ENCODE measurements at places on chromosomes 11 and 22.

- DNase-seq, result no peak
Observed at GRCh38 chr11:19087658-19088057, 27.1 kb upstream of the MRGPRX2 start.

DNA sequence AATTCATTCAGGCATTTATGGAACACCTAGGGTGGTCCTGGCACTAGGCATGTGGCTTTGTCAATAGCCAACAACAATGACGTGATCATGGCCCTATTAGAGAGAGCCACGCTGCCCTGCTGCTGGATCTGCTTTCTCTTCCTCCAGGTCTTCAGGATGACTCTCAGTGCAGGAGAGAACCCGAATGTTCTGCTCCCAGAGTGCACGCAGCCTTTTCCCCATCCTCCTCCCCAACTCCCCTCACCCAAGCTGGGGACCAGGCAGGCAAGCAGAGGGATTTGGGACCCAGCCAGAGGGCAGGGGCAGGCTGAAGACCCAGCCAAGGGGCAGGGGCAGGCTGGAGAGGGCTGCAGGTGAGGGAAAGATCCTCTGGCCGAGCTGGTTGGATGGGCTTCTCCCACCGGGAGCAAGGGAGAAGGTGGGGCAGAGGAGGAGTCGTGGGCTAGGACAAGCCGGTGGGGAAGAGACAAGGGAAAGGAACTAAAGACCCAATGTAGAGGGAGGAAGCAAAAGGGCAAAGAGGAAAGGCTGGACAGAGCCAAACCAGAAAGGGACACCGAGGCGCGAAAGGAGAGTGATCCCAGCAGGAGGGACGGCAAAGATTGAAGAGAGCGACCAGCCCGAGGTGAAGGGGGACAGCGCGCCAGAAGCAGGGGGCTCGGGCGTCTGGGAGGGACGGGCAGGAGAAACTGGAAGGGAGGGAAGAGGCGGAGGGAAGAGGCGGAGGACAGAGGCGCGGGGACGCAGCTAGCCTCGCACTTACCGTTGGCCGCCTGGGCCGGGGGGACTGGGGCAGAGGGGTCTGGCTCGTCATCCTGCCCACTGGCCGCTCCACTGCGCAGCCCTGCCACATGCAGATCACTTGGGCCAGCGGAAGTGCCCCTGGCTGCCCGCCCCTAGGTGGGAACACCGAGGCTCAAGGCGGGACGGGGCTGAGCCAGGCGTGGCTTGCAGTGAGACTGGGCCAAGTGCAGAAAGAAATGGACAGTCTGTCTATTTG is at the start of gene KCTD14:
KCTD14 (minus strand) TSS at position 880 of the 1,000 bp plus-strand sequence; CDS start at position 853, 27 bp downstream.
- DNase-seq, result no peak

GRCh38 chr11:2631161-2631560 is 68.6 kb downstream of the KCNQ1OT1 start:
- no peak for DNase-seq

DNA sequence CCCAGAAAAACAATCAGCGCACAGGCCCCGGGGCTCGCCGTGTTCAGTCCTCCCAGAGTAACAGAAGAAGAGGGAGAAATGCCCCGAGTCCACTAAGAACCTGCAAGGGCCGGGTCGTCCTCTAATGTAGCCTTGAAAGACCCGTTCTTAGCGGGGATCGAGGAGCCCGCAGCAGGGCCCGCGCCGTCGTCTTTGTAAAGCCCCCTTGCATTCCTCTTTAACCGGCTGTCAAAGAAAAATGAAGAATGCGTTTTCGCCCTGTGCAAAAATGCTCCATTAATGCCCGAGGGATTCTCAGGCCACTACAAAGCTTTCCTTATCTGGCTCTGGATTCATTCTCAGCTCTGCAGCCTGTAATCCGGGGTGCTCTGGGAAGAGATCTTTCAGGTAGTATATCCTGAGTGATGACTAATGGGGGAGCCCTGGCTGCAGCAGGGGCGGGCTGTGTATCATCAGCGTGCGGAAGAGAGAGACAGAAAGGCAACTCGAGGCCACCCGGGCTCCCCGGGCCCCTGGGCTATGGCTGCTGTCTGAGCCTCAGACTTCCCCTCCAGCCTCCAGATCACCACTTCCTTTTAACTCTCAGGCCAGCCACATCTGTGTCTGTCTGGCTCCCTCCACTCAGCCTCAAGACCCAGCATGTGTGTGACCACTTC is 78.2 kb downstream of the FBLN1 start:
- no peak for DNase-seq

GRCh38 chr11:15145615-15146014 is 30.9 kb downstream of the INSC start:
- DNase-seq, result no peak

- no peak for DNase-seq
Observed at GRCh38 chr11:11420899-11421285, 67.8 kb upstream of the CSNK2A3 start.

GRCh38 chr11:45373506-45374035 is 87.4 kb upstream of the SYT13 start:
- DNase-seq, result no peak

DNA sequence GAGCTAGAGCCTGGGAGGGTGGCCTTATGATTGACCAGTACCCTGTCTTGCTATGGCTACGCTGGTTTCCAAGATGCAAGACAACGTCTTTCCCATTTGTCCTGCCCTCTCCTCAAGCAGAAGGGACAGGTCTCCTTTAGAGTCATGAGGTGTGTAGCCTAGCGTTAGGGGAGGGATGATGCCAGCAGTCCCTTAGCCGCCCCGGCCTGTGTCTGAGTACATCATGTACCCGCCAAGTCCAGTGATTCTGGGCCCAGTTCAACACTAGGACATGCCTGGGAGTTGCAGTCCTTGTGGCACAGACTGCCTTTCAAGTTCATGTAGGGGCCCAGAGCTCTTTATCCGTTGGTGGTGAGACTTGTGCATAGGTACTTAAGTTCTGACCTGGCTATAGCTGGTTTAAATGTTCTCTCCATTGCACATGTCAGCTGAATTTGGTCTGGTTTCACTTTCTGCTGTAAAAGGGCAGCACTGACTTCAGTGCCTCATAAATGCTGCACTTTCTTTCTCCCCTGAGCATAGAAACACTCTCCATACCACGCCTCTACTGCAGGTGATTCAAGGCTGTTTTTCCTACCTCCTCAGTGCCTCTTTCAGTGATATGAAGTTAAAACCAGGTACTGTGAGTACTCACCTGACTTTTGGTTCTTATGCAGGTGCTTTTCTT is 151.1 kb downstream of the METTL15 start:
- DNase-seq, result no peak

GRCh38 chr11:56197367-56197766 is 20.9 kb downstream of the OR5J2 start:
- no peak for DNase-seq

DNA sequence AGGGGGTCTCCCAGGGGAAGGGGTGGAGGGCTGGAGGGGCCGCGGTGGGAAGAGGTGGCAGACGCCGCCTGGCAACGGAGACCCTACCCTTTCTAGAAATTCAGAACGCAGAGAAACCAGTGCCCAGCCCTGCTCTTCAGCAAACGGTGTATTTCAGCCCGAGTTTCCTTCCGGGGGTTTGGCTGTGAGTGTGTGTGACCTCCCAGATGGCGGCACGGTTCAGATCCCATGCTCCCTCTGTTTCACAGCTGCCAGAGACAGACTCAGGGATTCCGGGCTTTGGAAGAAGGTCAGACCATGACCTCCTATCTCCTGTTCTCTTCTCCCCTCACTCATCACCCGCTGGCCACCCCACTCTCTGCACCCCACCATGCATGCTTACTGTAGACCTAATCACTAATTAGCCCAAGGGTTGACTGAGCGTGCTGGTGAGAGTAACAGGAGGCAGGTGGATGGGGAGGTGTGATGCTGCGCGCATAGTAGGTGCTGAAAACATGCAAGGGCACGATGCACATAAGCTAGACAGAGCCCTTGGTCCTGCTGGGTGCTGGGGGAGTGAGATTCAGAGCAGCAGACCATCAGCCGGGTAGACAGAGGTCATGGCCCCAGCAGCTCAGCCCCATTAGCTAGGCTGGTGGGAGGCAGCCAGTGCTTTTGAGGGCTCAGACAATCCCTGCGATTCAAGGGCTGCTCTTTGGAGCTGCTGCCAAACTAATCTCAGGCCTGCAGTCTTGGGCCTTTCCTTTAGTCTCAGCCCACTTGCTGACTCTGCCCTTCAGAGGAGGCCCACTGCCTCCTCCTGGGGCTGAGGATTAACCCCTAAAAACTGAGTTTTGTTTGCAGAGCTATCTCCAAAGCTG is 256.5 kb upstream of the CADM1 start:
- no peak for DNase-seq

- no peak for DNase-seq
Observed at GRCh38 chr11:67045314-67045713, 11.3 kb upstream of the RHOD start.

DNA sequence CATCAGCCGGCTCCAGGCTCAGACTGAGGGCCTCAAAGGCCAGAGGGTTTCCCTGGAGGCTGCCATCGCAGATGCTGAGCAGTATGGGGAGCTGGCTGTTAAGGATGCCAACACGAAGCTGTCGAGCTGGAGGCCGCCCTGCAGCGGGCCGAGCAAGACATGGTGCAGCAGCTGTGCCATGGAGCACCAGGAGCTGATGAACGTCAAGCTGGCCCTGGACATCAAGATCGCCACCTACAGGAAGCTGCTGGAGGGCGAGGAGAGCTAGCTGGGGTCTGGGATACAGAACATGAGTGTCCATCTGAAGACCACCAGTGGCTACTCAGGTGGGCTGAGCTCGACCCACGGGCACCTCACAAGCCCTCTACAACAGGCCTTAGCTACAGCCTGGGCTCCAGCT is 4.0 kb upstream of the SCUBE2 start:
- DNase-seq, result no peak

DNA sequence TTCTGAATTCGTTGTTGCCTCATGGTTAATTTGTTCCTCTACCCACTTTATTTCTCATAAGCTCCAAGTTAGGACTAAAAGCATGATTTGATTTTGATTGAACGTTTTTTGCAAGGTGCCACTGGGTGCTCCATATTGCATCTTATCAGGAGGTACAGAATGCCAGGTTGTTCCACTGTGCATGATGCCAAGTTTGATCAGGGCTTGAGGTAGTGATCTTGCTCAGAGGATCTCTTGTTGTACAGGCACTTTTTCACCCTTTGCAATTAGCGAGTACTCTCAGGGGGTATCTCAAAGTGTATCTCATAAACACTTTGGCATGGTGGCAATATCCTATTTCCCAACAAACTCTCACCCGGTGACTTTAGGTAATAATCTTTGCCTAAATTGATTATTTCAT is 4.0 kb downstream of the GRAP2 start:
- DNase-seq, result no peak

DNA sequence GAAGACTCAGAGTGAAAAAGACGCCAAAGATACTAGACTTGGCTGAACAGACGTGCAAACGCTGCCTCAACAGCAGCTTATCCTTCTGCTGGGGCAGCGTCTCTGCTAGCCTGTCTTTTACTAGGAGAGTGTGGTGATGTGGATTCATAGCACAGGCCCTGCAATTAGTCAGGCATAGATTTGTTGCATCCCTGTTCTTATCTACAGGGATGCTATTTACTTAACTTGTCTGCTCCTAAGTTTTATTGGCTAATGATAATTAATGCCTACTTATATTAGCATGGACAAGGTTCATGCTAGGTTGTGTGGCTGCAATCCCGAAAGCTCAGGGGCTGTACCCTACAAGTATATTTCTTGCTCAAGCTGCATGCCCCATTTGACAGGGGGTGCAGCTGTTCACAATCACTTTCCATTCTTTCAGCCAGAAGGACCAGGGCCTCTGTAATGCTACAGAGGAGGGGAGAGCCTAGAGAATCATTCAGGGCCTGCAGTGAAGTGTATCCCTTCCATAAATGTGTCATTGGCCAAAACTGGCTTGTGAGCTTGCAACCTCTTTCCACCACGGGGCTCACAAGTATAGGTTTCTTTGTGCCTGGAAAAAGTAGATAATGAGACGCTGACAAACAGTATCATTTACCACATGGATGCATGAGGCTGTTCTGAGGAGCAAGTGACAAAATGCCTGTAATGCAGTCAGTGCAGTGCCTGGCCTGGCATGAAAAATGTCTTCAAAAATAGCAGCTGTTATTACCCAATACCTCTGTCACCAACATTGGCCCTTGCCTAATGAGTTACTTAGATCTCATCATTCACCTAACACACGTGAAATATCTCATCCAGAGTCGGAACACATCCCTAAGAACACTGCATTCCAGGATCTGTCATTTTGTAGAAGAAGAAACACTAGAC is 685.8 kb upstream of the API5 start:
- DNase-seq, result no peak

- no peak for DNase-seq
Observed at GRCh38 chr11:98358551-98358950, 662.2 kb upstream of the CNTN5 start.

DNA sequence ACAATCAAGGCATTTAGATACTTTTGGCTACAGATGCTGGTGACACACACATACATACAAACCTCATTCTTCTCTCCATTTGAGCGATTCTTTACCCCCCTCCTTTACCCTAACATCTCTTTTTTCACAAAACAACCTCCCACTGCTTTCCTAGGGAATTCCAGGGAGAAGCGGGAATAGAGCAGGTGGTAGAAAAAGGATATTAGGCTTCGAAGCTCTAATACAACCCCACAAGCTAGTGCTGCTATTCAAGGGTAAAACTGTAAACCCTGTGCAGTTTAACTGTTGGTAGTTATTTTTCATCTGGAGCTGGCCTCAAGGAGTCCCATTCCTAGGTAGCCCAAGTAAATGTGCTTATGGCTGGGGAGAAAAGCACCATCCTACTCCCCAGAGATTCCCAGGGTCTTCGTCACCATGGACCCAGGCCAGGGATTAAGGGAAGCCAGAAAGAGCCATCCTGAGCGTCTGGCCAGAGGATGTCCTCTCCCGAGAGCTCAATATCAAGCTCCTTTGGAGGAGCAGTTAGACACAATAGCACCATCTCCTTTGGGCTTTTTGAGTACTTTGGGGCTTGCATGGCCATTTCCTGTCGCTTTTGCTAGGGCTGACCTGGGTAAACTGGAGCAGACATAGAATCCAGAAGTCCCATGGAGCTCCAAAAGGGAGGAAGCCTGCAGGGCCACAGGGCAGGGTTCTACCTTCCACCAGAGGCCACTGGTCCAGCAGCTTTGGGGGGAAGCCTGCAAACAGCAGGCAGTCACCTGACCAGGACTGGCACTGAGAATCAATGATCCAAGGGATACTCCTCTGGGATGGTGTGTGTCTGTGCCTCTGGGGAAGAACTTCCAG is 3.1 kb downstream of the MAML2 start:
- DNase-seq, result no peak

DNA sequence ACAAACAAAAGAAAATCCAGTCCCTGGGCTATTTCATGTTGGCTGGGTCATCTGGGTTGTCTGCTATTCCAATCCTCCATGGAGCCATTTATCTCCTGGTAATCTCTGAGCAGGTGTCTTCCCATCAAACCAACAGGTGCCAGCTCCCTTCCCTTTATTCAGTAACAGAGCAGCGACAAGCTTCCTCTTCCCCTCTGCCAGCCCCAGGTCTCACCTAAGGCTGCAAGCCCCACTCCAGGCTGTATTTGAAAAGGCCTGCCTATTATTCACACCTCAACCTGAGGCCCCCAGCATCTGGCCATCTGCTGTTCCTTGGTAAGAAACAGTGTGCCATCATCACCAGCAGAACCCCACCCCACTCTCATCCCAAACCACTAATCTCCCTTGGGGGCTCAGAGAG is 436.2 kb downstream of the BUD13 start:
- DNase-seq, result no peak

- peak; percentile 67 for DNase-seq
Observed at GRCh38 chr11:46112961-46113607, 8.2 kb downstream of the PHF21A start.

- no peak for DNase-seq
Observed at GRCh38 chr11:111417766-111418435, 38.8 kb upstream of the POU2AF1 start.

- no peak for DNase-seq
Observed at GRCh38 chr11:8654503-8654902, 28.0 kb downstream of the TRIM66 start.
